ENCODE measurements at places on chromosomes 6 and 20.

GRCh38 chr6:26175428-26176181 is 88.4 kb downstream of the HFE start:
- peak; percentile 72 for DNase-seq

GRCh38 chr20:64261138-64261537 is 5.6 kb downstream of the PCMTD2 start:
- no peak for DNase-seq

DNA sequence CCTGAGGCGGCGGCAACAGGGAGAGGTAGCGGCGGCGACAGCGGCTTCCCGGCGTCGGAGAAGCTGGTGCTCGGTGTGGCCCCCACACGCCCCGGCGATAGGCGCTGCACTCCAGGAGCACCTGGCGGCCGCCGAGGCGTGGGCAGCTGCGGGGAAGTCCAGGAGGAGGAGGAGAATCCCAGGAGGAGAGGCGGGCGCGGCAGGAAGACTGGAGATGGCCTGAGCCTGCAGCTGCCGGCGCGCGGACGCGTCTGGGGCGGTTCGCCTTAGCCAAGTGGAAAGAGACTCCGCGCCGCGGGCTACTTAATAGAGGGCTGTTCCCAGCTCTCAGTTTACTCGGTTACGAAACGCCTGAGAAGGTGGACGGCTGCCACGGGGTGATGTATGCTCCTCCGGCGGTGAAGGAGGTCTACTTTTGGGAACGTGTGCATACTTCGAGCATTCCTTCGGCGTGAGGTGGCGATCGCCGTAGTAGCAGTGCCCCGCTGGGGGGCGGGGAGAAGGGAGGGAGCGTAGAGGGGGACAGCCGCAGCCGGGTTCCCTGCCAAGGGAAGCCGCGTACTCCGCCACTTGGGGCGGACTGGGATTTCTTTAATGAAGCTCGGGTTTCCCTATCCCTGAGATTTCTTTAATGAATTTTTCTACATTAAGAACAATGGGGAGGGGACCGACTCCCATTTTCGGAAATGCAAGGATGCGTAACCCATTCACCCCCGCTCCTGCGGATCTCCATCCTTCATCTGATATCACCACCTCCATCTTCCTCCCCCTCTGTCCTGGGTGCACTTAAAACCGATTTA is at the start of gene COL12A1:
Gene COL12A1, minus strand, starts transcription at position 278 of the 800 bp plus-strand sequence. CDS start 3,261 bp downstream, outside the sequence.
- DNase-seq = peak; percentile 72

- DNase-seq = no peak
Measured at GRCh38 chr6:53487080-53487479, 57.8 kb downstream of the GCLC start.

All from A549 (cell line).